ENCODE measurements at places on chromosomes 6 and 20.
A peak's percentile ranks its signal among the peaks of the same experiment; 100 is the strongest.

DNA sequence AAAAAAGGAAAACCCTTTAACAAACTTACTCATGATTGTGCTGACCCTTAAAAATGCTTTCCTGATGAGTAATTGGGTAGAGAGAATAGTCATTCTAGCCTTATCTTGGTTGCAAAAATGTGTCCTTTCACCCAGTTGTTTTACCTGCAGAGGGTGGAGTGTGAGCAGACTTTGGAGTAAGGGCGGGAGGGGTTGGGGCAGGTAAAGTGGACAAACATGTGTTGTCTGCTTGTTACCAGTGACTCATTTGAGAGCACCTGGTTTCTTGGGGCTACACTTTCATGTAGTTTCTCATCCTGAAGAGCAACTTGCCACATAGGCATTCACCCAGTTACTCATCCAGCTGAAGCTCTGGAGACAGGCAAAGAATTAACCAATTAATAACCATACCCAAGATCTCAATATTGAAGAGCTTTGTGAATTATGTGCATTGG lies 121.1 kb downstream of the TNFRSF21 start:
- DNase-seq = no peak

- peak; percentile 58 for DNase-seq
Measured at GRCh38 chr20:46701986-46702385, 7.5 kb upstream of the SLC2A10 start.

- DNase-seq = no peak
Measured at GRCh38 chr6:146741609-146742008, 142.8 kb downstream of the ADGB start.

- DNase-seq = no peak
Measured at GRCh38 chr6:169365567-169366257, 112.1 kb upstream of the THBS2 start.

GRCh38 chr6:38480036-38480435 lies 159.7 kb downstream of the BTBD9 start:
- no peak for DNase-seq

- DNase-seq = no peak
Measured at GRCh38 chr20:49666911-49667310, 46.8 kb downstream of the B4GALT5 start.

GRCh38 chr6:16854986-16855385 lies 93.7 kb upstream of the ATXN1 start:
- DNase-seq = no peak

DNA sequence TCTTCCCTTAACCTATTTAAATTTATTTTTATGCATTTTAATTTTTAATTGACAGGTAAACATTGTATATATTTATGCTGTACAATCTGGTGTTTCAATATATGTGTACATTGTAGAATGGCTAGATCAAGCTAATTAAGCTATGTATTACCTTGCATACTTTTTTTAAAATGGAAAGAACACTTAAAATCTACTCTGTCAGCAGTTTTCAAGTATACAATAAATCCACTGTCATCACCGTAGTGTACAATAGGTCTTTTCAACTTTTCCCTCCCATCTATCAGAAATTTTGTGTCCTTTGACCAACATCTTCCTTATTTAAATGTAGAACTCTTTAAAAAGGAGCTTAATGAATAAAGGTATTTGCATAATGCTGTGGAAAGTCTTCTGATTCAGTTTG lies 27.6 kb downstream of the RPS12 start:
- DNase-seq = no peak

- DNase-seq = no peak
Measured at GRCh38 chr6:113095841-113096240, 748.7 kb downstream of the RFPL4B start.

Data from NCI-H82 (cell line).